ENCODE measurements at places on chromosomes 5 and 9.
A peak's percentile ranks its signal among the peaks of the same experiment; 100 is the strongest.

GRCh38 chr9:117250610-117251215 lies 164.1 kb downstream of the ASTN2 start:
- DNase-seq, result no peak

DNA sequence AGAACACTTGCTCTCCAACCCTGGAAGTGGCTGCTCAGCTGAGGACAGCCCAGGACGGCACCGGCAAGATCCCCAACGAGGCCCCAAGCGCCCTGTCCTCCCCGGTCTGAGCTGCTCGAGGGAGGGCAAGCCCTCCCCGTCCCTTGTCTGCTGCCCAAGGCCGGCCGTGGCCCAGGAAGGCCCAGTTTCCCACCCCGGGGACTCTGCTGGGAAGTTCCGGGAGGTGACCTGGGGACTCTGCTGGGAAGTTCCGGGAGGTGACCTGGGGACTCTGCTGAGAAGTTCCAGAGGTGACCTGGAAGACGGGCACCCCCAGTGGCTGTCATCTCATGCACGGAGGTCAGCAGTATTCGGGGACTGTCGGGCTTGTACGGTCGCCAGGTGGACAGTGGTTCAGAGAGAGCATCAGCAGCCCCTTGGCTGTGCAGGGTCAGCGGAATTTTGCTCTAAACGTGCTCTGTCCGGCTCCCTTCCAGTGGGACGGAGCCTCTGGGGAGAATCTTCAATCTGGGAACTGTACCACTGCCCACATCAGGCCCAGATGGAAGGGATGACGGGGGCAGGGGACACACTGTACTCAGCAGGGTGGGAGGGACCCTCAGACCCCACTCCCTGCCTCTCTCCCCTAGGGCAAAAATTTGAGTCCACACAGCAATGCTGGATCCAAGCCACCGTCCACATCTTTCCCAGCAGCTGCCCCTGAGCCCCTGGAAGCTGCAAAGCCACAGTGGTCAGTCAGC lies 7.2 kb downstream of the NACC2 start:
- DNase-seq, result no peak

GRCh38 chr5:150653145-150653761 lies 7.8 kb upstream of the MYOZ3 start:
- DNase-seq, result no peak

DNA sequence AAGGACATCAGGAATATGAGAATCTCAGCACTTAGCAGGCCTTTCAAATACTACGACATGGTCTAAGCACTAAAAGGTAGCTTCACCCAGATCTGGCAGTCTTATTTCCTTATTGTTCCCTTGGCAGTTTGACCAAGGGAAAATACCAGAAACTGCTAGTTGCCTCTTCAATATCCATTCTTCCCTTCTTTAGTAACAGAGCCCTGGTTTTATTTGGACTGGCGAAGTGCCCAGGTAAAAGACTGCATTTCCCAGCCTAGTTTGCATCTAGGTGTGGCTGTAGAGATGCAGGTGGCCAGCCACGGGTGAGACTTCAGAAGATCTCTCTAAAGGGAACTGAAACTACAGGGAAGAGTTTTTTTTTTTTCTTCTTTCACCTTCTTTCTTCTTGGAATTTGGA lies 21.6 kb downstream of the DMRT2 start:
- no peak for DNase-seq

GRCh38 chr9:105901514-105902109 lies 207.3 kb downstream of the TMEM38B start:
- DNase-seq, result peak; percentile 71

- no peak for DNase-seq
Observed at GRCh38 chr5:135308245-135308644, 90.8 kb downstream of the MACROH2A1 start.

DNA sequence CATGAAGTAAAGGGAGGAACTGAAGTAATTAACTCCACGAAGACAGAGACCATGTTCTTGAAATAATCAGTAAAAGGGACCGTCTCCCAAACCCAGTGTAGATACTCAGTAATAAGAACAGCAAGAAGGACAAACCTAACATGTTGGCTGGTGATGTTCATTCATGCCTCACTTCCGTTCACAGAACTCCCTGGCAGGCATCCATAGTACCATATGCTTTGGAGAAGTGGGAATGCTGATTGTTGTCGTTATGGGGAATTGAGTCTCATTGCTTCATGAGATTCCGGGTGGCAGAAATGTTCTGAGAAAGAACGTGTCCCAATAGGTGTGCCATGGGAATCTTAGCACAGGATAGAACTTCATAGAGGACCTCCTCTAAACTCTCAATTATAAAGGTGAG lies 452.3 kb downstream of the ZSWIM6 start:
- no peak for DNase-seq

DNA sequence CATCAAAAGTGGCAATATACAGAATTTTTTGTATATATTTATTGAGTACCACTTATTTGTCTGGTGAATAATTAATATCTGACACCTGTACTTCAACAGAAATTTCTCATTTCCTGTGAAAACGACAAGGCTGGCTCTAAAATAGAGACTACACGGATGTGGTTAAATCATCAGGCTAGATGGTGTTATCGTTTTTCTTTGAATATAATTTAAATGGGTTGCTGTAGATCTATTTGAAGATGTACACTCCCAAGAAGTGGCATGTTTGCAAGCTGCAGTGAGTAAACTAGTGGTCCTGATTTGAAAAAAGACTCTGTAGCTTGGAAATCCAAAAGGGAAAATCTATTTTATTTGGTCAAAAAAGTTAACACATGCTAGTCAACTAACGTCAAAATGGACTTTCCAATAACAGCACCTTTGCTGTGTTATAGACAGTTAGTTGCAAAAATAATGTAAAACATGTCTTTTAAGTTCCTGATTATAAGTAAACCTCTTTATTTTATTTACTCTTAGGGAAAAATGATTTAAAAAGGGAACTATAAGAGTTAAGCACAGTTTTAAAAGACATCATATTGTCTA lies 13.8 kb downstream of the ST8SIA4 start:
- no peak for DNase-seq

GRCh38 chr5:464843-465590 lies 22.0 kb downstream of the EXOC3 start:
- DNase-seq, result no peak

DNA sequence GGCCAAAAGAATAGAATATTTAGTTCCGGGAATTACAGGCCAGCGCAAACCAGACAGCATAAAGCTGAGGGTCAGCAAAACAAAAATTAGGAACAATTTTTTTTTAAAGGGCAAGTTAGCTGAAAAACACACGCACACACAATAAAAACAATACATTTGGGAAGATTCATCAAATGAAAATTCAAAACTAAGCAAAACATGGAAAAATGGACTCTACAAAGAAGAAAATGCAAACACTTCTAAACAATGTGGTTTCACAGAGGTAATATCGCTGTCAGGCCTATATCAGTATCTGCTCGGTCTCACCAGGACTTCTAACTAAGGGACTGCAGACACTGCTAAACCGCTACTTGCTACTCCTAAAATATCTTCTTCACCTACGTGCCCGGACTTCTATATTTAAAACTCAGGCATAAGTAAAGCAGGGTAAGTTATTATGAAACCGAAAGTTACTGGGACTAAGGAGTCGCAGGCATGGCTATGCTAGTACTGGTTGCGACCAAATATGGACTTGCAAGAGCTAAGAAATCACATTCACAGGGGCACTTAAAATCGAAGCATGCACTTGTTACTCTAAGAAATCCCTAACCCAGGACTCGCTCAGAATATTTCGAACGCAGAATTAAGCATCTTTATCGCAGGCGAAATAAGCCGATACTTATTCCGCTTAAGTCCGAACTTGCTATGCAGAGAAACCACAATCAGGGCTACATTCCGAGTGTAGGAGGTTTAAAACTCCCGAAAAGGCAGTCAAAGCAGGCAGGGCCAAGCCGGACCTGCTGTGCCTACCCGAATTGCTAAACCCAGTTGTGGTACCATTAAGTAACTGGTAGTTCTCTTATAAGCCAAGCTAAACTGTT lies 2.3 kb downstream of the ANXA2R start:
- no peak for DNase-seq

DNA sequence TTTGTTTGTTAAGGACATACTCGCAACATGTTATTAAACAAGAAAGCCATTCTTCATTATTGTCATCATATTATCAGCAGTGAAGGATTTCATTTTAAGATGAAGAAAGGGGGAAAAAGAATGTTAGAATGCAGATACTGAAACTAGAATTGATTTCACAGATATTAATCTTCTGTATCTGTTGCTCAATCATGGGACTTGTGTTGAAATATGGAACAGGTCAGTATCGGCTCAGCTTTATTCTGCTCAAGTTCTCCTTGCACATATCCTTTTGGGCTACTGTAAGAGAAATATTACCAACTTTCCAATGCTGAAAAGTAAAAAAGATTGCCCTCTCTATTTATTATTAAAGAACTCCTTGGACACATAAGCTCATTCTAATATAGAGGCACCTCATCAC lies 13.8 kb upstream of the ANXA1 start:
- DNase-seq, result no peak

- no peak for DNase-seq
Observed at GRCh38 chr9:97809666-97810344, 43.2 kb upstream of the FOXE1 start.

DNA sequence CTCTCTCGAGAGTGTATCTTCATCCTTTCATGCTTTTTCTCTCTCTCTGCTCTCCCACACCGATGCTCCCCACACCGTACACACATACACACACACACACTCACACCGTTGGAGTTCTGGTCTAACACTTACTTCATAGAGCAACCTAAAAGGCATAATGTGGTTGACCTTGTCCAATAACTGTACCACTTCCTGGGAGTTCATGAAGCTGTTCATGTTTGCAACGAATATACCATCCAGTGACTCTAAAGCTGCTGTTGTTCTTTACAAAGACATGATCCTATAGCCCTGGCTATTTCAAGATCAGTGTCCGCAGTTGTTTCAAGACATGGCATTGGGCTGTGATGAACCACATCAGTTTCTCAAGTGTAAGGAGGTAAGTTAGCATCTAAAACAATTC lies 10.0 kb downstream of the MEF2C start:
- no peak for DNase-seq

- DNase-seq, result peak; percentile 33
Observed at GRCh38 chr9:2234371-2234893, 219.3 kb downstream of the SMARCA2 start.

DNA sequence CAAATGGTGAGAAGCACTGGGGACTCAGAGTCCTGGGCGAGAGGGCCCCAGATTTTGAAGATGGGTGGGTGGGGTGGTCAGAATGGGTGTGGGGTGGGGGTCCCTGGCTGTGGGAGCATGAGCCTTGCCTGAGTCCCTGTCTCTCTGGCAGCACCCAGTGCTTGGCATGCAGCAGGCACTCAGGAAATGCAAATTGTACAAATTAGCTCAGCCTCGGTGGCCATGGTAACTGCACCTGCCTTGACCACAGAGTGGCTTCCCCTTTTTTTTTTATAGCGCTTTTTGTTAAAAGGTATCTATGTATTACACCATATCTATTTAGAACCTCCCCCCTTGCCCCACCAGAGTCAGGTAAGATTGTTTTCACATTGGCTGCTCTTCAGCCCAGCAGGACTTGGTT lies 19.2 kb upstream of the PITX1 start:
- peak; percentile 14 for DNase-seq

DNA sequence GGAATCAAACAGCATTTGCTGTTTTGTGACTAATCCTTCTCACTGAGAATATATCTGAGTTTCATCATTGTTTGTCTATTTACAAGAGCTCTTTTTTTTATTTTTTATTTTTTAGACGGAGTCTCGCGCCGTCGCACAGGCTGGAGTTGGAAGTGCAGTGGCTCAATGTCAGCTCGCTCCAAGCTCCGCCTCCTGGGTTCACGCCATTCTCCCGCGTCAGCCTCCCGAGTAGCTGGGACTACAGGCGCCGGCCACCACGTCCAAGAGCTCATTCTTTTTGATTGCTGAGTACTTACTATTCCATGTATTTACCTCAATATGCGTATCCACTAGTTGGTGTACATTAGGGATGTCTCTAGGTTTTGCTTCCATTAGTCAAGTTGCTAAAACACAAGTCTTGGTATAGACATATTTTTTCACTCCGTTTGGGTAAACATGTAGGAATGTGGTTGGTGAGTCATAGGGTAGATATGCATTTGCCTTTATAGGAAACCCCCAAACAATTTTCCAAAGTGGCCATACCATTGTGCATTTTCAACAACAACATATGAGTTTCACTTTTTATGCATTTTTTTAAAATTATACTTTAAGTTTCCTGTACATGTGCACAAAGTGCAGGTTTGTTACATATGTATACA lies 1005.0 kb upstream of the CDH10 start:
- DNase-seq, result no peak

DNA sequence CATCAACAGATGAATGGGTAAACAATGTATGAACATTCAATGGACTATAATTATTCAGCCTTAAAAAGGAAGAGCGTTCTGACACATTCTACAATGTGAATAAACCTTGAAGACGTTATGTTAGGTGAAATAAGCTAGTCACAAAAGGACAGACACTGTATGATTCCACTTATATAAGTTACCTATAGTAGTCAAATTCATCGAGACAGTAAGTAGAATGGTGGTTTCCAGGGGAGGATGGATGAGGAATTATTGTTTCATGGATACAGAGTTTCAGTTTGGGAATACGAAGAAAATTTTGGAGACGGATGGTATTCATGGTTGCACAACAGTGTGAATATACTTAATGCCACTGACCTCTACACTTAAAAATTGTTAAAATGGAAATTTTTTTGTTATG lies 216.4 kb downstream of the CACNA1B start:
- DNase-seq, result no peak

GRCh38 chr9:96587338-96588315 lies 32.0 kb downstream of the CDC14B start:
- DNase-seq, result no peak

GRCh38 chr9:125446561-125447094 lies 185.0 kb downstream of the GAPVD1 start:
- DNase-seq, result no peak

- no peak for DNase-seq
Observed at GRCh38 chr5:81409896-81410295, 16.0 kb upstream of the ACOT12 start.

- no peak for DNase-seq
Observed at GRCh38 chr9:77038281-77039036, 19.0 kb downstream of the FOXB2 start.

DNA sequence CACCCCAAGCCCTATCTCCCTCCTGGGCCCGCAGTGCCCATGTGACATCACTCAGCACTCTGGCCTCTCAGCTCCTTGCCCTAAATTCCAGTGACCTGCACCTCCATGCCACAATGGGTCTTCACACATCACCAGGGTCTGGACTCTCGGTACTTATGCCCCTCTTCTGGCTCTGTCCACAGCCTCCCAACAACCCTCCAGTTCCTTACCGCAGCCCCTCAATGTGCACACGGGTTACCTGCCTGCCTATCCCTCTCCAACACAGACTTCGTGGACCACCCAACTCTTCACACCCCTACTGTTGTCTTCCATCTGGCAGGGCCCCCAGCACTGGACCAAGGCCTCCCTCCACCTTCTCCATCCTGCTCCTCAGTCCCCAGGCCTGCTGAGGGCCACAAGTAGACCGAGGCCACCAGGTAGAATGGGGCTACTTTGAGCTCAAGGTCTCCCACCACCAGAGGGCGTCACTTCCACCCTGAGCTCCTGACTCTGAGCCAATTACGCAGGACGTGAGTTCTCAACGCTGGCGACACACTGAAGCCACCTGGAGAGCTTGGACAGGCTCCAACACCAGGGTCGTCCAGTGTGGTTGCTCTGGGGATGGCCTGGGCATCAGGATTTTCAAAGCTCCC lies 172.1 kb downstream of the GABBR2 start:
- DNase-seq, result peak; percentile 20

Measured in NCI-H1092 treated with DMSO at 0.1 percent for 48 hours (cell line).